GM12878 (cell line): ENCODE measurements at places on chromosomes 13 and 19. TPM values are rescaled to one million over a fixed set of nuclear protein-coding genes. Genes with fewer than 3 reads are reported as not detected.

FRY gene
- total RNA-seq, result 0.93 and 1.0 TPM in 2 replicates

EDNRB gene
- not detected in 2 replicates for total RNA-seq

TEX101 gene
- total RNA-seq, result not detected in 2 replicates

CYP4F22 gene
- not detected in 2 replicates for total RNA-seq

DNA sequence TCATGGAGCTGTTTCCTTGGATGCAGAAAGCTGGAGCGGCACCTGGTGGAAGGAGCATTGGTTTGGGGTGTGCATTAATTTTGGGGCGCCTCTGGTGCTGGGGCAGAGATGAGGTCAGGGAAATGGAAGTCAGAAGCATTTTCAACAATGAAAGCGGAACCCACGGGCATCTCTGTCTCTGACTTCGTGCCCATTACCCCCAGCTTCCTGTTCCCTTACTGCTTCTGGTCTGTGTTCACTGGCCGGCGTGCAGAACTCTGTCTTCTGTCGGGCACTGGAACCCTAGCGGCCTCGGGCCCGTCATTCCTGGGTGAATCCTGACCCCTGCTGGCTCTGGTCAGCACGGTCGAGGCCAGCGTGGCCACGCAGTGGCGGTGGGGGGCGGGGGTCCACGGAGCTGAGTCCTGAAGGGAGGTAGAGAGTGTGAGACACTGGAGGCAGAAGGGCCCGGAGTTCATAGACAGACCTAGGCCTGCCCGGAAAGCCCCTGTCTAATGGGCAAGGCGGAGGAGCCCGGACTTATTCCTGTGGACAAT lies 7.9 kb upstream of the LINGO3 start:
- no peak for DNase-seq

GRCh38 chr19:43624933-43625332 lies 5.5 kb upstream of the ZNF428 start:
- no peak for DNase-seq

DNA sequence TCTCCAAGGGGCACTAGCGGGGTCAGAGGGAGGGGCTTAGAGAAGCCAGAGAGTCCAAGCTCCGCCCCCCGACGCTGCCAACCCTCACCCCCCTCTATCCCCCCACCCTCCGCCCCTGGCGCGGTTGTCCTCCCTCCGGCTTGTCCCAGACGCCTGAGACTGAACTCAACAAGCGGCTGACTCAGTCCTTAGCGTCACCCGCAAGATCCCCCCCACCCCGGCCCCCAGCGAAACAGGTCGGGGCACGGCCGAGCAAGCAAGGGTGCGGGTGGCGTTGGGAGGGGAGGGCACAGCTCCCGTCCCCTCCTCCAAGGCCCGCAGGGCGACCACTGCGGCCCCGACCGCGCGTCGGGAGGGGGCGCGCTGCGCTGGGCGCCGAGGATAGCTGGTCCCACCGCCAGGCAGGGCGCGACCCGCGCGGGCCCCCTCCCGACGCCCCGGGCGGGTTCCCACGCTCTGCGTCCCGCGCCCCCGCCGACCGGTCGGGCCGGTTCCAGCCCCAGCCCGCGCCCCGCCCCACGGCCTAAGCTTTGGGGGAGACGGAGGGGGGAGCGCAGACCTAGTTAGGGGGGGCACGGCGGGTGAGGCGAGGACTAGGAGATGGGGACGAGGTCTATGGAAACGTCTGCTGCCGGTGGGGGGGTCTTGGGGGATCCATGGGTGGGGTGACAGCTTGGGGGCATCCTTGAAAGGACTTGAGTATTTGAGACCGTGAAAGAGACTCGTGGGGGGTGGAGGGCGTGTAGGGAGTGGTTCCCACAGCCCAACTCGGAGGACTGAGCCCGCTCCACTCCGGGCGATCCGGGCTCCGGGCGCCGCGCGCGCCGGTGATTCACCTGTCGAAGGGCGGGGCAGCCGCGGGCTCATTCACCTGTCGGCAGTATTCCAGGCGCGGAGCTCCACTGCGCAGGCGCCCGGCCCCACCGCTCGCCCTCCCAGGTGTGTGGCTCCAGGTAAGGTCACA lies 5.1 kb downstream of the NOTCH3 start:
- DNase-seq, result no peak

- no peak for DNase-seq
Measured at GRCh38 chr19:6196361-6196760, 60.9 kb downstream of the ACSBG2 start.

- no peak for DNase-seq
Measured at GRCh38 chr19:39969681-39970424, 1.1 kb upstream of the PSMC4 start.

- no peak for DNase-seq
Measured at GRCh38 chr19:49744946-49745381, 18.1 kb downstream of the TSKS start.

GRCh38 chr13:79918620-79919019 lies 422.3 kb downstream of the SPRY2 start:
- DNase-seq, result no peak
